ENCODE measurements at places on chromosomes 2 and 18. TPM values are rescaled to one million over a fixed set of nuclear protein-coding genes. Genes with fewer than 3 reads are reported as not detected.

CCDC141 gene
- under 0.01 TPM for total RNA-seq

DLGAP1 gene
- total RNA-seq, result 0.14 TPM

PNKD gene
- 28.9 TPM for total RNA-seq

CD8B gene
- not detected for total RNA-seq

SERPINB11 gene
- not detected for total RNA-seq

GALNT14 gene
- total RNA-seq, result not detected

CRYGD gene
- total RNA-seq, result not detected

HES6 gene
- total RNA-seq, result 0.92 TPM

SLC16A14 gene
- 4.1 TPM for total RNA-seq

PSMA8 gene
- not detected for total RNA-seq

PLEK gene
- total RNA-seq, result 1.1 TPM

SLC5A7 gene
- not detected for total RNA-seq

RAB6C gene
- total RNA-seq, result not detected

MAL gene
- total RNA-seq, result not detected

DCC gene
- not detected for total RNA-seq

AOX1 gene
- total RNA-seq, result 23.2 TPM

VWC2L gene
- not detected for total RNA-seq

CPLX4 gene
- not detected for total RNA-seq

NRP2 gene
- 155 TPM for total RNA-seq

PROM2 gene
- total RNA-seq, result 0.28 TPM

GNAL gene
- 0.65 TPM for total RNA-seq

VPS54 gene
- 19.6 TPM for total RNA-seq

GAL3ST2 gene
- 0.18 TPM for total RNA-seq

PRSS56 gene
- total RNA-seq, result not detected

MOGAT1 gene
- total RNA-seq, result not detected

NEU4 gene
- not detected for total RNA-seq

STK25 gene
- 140 TPM for total RNA-seq

VAMP8 gene
- 1.8 TPM for total RNA-seq

GAD1 gene
- 0.28 TPM for total RNA-seq

ERBB4 gene
- not detected for total RNA-seq

ITGB1BP1 gene
- 33.7 TPM for total RNA-seq

GPR45 gene
- total RNA-seq, result not detected

DCDC2C gene
- not detected for total RNA-seq

HOXD13 gene
- total RNA-seq, result 0.09 TPM

CROCC2 gene
- 0.14 TPM for total RNA-seq

FAM98A gene
- total RNA-seq, result 17.8 TPM

RBM43 gene
- 8.8 TPM for total RNA-seq
